Endothelial cell of umbilical vein (primary cell): ENCODE measurements at places on chromosomes 1 and 21.

DNA sequence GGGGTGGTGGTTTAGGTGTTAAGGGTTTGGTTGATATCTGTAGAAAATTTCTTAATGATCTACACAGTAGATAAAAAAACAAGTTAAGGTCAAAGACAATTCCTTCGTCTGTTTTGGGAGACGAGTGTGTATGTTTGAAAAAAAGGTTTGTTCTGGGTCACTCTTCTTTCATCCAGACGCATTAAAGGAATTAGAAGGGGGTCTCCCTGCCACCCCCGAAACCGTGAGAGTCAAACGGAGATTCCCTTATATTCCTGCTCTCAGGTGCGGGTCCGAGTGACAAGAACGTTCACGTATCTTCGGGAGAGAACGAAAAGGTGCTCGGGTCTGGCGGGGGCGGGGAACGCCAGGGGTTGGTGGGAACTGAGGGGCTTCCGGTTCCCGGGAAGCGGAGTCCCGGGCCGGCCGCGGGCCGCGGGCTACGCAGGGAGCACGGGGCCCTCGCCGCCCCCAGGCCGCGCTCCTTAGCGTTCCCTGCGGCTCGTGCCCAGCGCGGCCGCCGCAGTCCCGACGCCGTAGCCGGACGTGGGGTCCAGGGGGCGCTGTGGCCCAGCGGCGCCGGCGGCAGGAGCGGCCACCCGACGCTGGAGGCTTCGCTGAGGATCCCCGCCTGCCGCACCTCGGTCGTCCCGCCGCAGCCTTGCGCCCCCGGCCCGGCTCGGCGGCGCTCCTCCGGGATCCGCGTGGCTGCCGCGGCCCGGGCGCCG, at the start of gene ZFYVE9:
Gene ZFYVE9 (plus strand): TSS at position 577 of the 707 bp plus-strand sequence. CDS start 91,118 bp downstream, outside the sequence.
- H3K27me3 ChIP-seq: no peaks in the 10 kb centered on the region
- peak within 1 kb of the TSS; percentile 48 for H3K4me3 ChIP-seq
- peaks cover 33% of the 10 kb centered on the region for H3K4me1 ChIP-seq
- peak; percentile 79 for DNase-seq
- no peaks in the 10 kb centered on the region for H3K36me3 ChIP-seq

DNA sequence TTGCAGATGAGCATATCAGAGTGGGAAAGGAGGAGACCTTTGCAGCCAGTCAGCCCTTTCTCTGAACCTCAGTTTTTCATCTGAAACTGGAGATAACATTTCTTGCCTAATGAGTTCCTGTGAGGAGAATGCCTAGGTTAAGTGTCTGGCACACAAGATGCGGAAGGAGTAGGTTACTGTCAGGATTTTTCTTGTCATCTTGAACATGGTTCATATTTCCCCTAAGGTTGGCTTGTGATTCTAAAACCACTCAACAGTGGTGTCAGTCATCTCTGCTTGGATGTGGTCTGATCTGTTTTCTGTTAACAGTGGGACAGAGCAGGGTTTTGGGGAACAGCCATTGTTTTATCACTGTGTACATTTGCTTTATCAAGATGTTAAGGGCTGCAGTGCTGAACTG, 70.6 kb downstream of the TGFB2 start:
- no peaks in the 10 kb centered on the region for H3K4me1 ChIP-seq
- H3K27me3 ChIP-seq: no peaks in the 10 kb centered on the region
- no peaks in the 10 kb centered on the region for H3K36me3 ChIP-seq

DNA sequence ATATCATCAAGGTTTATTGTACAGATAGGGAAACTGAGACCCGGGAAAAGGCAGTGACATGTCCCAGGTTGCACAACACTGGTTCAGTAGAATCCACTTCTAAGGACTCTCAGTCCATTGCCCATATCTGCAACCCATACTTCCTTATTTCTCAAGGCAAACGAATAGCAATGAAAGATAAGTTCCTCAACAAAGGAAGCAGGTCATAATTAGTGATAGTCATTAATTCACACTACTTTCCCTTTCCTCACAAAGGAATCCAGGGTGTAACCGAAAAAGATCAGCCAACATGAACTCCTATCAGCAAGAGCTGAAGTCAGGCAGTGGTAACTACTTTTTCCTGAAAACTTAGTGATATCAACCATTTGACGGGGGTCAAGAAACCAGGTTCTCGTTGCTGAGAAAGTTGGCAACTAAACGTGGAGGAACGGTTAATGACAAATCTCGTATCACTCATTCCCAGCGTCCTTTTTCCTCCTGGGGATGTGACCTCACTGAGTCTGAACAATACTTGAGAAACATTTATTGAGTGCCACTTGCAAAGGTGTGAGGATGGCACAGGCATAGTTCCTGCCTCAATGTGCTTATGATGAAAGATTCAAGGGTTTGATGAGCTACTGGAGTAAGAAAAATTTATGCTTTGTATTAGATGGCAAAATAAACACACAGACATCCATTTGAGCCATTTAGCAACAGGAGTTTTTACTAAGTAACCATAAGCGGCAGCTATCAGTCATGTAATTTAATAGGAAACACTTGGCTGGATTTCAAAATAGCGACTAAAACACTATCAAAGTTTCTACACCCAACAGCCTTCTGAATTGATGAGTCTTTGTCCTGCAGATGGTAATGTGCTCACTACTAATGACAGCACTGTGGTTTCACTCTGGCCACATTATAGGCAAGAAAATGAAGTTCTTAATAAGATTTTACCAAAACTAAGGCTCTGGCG, 82.3 kb downstream of the PLPP3 start:
- peak; percentile 76 for DNase-seq
- H3K27ac ChIP-seq: peak overlapping the region; percentile 27
- no peaks in the 10 kb centered on the region for H3K36me3 ChIP-seq
- peaks cover 20% of the 10 kb centered on the region for H3K4me1 ChIP-seq
- H3K27me3 ChIP-seq: no peaks in the 10 kb centered on the region

- no peak for DNase-seq
- H3K4me3 ChIP-seq: peak overlapping the region; percentile 77
- no peaks in the 10 kb centered on the region for H3K27me3 ChIP-seq
- no peaks in the 10 kb centered on the region for H3K36me3 ChIP-seq
Measured at GRCh38 chr1:6700853-6701436, 671 bp downstream of the DNAJC11 start.

DNA sequence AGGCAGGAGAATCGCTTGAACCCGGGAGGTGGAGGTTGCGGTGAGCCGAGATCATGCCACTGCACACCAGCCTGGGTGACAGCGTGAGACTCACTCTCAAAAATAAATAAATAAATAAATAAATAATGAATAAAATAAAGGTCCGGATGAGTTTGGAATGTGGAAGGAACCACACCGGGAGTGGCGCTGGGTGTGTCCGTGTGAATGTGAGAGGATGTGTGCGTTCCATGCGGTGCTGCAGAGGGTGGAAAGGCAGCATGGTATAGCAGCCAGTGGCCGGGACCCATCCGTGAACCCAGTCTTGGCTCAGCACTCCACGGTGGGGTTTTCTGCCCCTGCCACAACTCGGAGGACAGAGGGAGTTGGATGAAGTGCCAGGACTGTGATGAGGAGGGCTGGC, 56.2 kb upstream of the POFUT2 start:
- no peak overlapping the region for H3K27ac ChIP-seq
- H3K4me3 ChIP-seq: no peak overlapping the region
- no peaks in the 10 kb centered on the region for H3K36me3 ChIP-seq
- DNase-seq: no peak

GRCh38 chr1:211697356-211697755, 21.9 kb upstream of the NEK2 start:
- no peaks in the 10 kb centered on the region for H3K4me1 ChIP-seq
- no peak for DNase-seq
- peaks cover 11% of the 10 kb centered on the region for H3K27me3 ChIP-seq
- no peaks in the 10 kb centered on the region for H3K36me3 ChIP-seq
